A375 (cell line): ENCODE measurements at places on chromosomes 6 and 20. TPM values are rescaled to one million over a fixed set of nuclear protein-coding genes. Genes with fewer than 3 reads are reported as not detected.

Gene HCK
- not detected in 2 replicates for total RNA-seq

Gene DDX43
- total RNA-seq, result not detected in 2 replicates

Gene WFDC5
- total RNA-seq, result not detected in 2 replicates

Gene RAB44
- 0.11 TPM in 1 of 2 replicates, not detected in the other for total RNA-seq

Gene BTN1A1
- not detected in 2 replicates for total RNA-seq

Gene SYTL3
- 0.08 and 0.29 TPM in 2 replicates for total RNA-seq

Gene ADA
- total RNA-seq, result 9.7 and 12.3 TPM in 2 replicates

Gene SRC
- total RNA-seq, result 22.2 and 27.8 TPM in 2 replicates

Gene BPIFA2
- total RNA-seq, result not detected in 2 replicates

Gene KIAA1755
- total RNA-seq, result 4.4 and 7.7 TPM in 2 replicates
